A172 (cell line): ENCODE measurements at places on chromosomes 16 and 17.
A peak's percentile ranks its signal among the peaks of the same experiment; 100 is the strongest.

GRCh38 chr17:34443619-34444469, 80.8 kb upstream of the CCL1 start:
- DNase-seq = no peak

GRCh38 chr16:22665803-22666202, 148.2 kb upstream of the HS3ST2 start:
- no peak for DNase-seq

DNA sequence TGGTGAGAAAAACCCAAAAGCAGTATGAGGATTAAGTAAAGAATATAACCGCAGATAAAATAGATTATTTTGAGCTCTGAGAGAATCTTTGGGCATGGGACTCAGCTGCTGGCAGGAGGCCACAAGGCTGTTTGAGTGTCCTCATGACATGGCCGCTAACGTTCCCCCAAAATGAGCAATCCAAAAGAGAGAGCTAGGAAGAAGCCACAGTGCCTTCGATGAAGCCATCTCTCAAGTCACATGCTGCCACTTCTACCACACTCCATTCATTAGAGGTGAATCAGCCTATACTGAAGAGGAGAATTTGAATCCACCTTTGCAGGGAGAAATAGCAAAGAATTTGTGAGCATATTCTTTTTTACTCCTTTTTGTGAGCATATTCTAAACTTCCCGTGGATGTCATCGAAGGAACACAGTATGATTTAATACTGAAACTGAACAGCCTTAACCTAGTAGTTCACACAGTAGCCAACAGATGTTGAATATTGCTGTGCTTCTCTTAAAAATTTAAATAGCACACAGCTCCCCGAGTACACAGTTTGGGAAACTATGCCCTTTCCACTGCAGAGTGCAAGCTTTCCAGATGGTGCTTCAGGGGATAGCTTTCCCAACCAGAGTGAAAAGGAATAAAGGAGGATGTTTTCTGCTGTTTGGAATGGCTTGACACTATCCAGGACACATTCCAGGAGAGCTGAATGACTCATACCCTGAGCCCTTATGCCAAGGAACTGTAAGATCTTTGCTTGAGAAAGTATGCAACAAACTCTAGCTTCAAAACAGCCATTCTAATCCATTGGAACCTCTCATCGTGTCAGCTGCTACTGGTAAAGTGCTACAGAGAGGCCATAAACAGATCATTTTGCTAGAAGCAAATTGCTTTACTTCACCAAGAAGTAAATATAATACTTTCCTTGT, 33.9 kb downstream of the ANKFY1 start:
- DNase-seq = peak; percentile 93

GRCh38 chr17:35241520-35241919, 1.4 kb upstream of the SLFN5 start:
- DNase-seq = no peak

- peak; percentile 48 for DNase-seq
Measured at GRCh38 chr16:84220851-84221250, 19.0 kb downstream of the KCNG4 start.

- no peak for DNase-seq
Measured at GRCh38 chr16:52372313-52372712, 174.6 kb downstream of the TOX3 start.

DNA sequence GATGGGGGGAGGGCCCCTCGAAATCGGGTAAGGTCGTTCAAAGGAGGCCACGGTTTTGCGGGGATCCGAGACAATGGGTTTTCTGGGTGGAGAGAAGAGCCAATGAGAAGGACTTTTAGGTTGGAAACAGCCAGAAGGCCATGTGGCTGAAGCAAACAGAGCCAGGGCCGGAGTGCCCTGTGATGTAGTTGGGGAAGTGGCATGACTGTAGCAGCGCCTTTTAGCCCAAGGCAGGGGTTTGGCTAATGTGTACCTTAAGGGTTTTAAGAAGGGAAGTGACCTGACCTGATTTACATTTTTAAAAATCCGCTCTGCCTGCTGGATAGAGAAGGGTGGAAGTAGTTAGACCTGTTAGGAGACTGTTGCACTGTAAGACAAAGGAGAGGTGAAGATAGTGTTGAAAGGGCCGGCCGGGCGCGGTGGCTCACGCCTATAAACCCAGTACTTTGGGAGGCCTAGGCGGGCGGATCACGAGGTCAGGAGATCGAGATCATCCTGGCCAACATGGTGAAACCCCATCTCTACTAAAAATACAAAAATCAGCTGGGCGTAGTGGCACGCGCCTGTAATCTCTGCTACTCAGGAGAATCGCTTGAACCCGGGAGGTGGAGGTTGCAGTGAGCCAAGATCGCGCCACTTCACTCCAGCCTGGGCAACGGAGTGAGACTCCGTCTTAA, 1.0 kb downstream of the LYRM1 start:
- peak; percentile 35 for DNase-seq

DNA sequence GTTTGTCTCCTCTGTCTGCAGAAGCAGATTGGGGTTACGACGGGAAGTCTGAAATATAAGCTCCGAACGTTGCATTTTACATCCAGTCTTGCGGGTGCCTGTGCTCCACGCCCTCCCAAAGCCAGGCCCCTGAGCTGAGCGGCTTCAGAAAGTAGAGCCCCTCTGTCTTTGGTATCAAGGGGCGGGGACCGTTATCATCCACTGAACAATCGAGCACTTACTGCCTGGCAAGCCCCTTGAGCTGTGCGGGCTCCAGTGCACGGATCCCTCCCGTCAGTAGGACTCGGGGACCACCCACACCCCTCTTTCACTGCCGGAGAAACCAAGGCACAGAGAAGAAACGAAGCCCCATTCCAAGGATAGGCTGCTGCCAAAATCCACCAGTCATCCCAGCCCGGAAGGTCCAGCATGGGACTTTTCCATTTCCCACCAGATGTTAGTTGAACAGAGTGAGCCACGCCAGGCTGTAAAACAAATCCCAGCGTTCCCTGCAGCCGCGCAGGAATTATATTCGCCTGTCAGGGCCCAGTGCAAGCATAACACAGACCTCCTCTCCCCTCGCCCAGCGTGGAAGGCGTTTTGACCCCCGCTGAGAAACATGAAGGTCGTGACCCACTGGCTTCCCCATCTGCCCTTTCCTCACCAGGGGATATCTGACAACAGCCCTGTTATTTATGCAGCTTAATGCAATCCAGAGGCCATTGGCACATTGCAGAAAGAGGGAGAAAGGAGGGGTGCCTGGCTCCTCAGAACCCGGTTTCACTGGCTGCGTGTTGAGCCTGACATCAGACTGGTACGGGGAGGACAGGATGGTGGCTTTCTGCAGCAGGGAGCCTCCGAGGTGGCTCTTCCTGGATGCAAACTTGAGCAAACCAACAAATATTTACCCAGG, 212.2 kb upstream of the FOXF1 start:
- DNase-seq = no peak

GRCh38 chr17:83179374-83179773, 100.0 kb downstream of the METRNL start:
- no peak for DNase-seq

- DNase-seq = peak; percentile 40
Measured at GRCh38 chr16:79970551-79971236, 370.2 kb upstream of the MAF start.

- DNase-seq = no peak
Measured at GRCh38 chr17:9577373-9577709, 899 bp downstream of the CFAP52 start.

GRCh38 chr16:1770328-1771187, 785 bp downstream of the NME3 start:
- no peak for DNase-seq

GRCh38 chr17:66549731-66550207, 247.4 kb downstream of the PRKCA start:
- DNase-seq = peak; percentile 94

DNA sequence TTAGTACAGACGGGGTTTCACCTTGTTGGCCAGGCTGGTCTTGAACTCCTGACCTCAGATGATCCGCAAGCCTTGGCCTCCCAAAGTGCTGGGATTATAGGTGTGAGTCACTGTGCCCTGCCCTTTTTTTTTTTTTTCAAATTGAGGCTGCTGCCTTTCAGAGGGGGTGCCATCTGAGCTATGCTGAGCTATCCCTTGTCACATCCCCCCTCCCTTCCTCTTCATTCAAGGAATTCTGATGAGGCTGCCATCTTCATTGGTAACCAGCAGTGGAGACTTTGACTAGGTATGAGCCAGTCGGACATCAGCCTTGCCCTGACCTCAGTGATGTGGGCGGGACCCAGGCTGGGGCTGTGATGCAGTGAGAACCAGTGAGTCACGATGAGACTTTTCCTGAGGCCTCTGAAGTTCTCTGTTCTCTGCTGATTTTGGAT, 24.4 kb upstream of the GPT2 start:
- DNase-seq = peak; percentile 97

GRCh38 chr16:66275775-66276428, 90.6 kb upstream of the CDH5 start:
- DNase-seq = peak; percentile 59

- DNase-seq = no peak
Measured at GRCh38 chr16:57614944-57615343, 13.5 kb upstream of the ADGRG1 start.

DNA sequence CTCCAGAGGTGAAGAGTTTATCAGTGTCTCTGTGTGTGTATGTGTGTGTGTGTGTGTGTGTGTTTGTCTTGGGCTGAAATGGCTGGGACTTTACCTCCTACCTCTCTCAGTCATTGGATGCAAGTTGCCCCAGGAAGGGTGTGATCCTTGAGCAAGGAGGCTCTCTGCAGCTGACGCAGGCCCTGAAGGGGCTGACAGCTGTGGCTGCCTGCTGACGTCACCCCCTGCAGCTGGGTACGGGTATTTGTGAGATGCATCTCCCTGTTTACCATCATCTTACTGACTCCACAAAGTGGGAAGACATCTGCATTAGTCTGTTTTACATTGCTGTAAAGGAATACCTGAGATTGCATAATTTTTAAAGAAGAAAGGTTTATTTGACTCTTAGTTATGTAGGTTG, 631.5 kb upstream of the RBFOX1 start:
- no peak for DNase-seq

DNA sequence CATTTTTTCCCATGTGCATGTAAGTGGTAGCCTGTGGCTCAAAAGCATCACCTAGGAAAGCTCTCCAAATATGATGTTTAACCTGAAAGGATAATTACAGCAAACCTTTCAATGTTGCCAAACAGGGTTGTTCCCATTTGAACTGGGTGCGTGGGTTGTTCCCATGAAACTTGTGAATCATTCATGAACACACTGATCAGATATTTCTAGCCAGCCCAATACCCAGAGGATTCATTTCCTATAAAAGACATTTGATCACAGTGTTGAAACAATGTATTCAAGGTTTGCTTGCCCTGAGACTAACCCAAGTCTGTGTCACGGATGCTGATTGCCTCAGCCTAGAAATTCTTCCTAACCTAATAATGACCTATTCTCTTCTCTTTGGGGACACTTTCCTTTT, 12.9 kb downstream of the KRT39 start:
- DNase-seq = no peak

- no peak for DNase-seq
Measured at GRCh38 chr17:54902611-54903010, 2.0 kb downstream of the TOM1L1 start.

DNA sequence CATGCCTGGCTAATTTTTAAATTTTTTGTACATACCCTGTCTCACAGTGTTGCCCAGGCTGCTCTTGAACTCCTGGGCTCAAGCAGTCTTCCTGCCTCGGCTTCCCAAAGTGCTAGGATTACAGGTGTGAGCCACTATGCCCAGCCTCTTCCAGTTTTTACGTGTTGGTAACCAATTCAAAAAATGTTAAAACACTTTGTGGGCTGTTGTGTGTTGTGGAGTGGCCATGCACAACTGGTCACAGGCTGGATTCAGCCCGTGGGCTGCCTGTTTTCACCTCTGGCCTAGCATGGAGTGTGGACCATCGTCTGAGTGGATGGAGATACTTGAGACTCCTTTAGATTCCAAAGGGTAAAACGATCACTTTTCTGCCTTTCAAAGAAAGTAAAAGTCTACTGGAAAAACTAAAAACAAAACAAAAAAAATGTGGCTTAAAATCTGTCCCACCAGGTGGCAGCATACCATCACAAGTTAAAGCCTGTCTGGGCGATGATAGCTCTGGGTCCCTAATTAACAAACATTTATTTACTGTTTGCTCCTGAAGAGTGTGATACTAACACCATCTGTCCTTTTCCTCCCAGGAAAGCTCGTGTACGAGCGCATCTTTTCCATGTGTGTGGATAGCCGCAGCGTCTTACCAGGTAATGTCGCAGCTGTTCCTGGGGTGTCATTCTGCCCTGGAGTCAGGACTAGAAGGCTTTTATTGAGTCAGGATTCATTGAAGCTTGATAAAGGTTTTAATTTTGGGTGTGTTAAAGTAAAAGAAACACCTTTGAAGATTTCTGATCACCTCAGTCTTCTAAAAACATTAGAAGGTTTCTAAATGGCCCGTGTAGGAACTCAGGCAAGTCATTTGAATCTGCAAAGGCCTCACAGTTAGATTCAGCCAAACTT, 45.8 kb downstream of the VPS35L start:
- DNase-seq = peak; percentile 45

DNA sequence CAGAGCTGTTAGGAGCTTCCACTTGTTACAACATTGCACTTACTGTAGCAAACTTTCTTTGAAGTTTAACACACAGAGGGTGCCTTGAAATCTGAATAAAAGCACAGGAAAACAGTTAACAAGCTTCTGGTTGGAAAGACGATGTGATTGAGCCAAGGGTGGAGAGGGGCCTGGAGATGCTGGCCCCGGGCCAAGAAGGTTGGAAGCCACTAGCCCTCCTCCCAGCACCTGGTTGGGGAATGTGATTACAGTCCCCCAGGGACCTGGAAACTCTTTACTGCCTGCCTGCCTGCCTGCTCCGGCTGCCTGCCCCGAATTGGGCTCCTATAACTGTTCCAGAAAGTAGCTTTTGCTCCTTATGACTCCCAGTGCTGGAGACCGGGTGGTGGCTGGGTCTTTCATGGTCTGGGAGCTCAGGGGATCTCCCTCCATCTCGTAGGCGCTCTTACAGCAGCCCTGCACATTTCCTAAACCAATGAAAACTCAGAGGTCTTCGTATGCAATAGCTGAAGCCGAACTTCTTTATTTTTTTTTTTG, 48.0 kb upstream of the ZFHX3 start:
- no peak for DNase-seq

DNA sequence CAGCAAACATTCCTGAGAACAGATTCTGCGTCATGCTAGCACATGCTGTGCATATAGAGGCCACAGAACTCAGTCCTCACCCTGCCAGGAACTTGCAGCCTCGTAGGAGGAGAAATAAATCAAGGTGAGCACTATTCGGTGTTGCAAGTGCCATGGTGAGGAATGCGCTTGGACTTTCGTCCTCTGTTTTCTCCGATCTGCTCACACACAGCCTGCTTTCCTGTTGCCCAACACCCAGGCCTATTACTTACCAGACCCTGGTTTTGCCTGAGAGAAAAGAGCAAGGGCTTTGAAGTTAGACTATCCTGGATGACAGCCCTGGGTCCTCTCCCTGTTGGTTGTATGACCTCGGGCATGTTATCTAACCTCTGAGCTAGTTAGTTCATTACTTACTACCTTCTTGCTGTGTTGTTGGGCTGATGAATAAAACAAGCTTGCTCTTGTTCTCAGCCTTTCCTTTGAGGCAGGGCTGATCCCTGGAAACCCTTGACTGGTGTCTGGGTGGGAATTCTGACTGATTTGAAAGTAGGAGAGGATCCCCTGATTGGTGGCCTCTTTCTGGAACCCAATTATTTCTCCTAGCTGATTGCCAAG, 2.9 kb downstream of the ACSF2 start:
- DNase-seq = no peak
